ENCODE measurements at places on chromosomes 12 and 14.

DNA sequence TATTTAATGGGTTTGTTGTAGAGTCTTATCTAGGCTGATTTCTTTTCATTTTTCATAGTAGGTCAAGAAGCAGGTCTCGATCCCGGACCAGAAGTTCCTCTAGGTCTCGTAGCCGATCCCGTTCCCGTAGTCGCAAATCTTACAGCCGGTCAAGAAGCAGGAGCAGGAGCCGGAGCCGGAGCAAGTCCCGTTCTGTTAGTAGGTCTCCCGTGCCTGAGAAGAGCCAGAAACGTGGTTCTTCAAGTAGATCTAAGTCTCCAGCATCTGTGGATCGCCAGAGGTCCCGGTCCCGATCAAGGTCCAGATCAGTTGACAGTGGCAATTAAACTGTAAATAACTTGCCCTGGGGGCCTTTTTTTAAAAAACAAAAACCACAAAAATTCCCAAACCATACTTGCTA, 4.2 kb downstream of the SRSF5 start:
- DNase-seq = no peak

DNA sequence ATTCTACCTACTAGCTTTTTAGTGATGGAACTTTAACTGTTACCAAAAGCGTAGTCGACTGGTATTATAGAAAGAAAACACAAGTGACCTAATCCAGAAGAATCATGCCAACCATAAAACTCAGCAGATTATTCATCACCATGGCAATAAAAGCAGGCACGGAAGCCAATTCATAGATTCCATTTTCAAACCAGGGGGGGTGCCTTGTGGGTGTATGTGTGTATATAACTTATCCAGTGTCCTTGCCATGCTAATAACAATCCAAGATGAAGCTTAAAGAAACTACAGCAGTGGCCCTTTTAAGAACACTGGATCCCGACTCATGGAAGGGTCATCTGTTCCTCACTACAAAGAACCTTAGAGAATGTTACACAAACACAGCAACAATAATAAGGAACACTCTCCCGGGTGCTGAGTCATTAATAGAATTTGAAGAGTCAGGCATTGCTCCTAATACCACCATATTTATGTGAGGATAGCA, 61.0 kb downstream of the EPS8 start:
- DNase-seq = no peak

DNA sequence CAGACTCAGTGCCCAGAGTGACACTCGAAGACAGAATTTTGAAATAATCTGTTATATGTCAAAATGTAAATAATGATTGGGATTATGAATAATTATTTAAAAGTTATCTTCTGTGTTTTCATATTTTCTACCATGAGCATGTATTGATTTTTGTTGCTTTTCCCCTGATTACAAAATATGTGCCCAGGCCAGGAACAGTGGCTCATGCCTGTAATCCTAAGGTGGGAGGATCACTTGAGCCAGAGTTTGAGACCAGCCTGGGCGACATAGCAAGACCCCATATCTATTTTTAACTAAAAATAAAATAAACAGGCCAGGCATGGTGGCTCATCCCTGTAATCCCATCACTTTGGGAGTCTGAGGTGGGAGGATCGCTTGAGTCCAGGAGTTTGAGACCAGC, 13.5 kb downstream of the PSMA6 start:
- no peak for DNase-seq

- DNase-seq = no peak
Observed at GRCh38 chr14:100143934-100144333, 15.5 kb downstream of the DEGS2 start.

- DNase-seq = peak; percentile 85
Observed at GRCh38 chr12:98503342-98503591, 12.1 kb upstream of the TMPO start.

GRCh38 chr14:76133103-76133502, 18.6 kb upstream of the GPATCH2L start:
- DNase-seq = no peak

DNA sequence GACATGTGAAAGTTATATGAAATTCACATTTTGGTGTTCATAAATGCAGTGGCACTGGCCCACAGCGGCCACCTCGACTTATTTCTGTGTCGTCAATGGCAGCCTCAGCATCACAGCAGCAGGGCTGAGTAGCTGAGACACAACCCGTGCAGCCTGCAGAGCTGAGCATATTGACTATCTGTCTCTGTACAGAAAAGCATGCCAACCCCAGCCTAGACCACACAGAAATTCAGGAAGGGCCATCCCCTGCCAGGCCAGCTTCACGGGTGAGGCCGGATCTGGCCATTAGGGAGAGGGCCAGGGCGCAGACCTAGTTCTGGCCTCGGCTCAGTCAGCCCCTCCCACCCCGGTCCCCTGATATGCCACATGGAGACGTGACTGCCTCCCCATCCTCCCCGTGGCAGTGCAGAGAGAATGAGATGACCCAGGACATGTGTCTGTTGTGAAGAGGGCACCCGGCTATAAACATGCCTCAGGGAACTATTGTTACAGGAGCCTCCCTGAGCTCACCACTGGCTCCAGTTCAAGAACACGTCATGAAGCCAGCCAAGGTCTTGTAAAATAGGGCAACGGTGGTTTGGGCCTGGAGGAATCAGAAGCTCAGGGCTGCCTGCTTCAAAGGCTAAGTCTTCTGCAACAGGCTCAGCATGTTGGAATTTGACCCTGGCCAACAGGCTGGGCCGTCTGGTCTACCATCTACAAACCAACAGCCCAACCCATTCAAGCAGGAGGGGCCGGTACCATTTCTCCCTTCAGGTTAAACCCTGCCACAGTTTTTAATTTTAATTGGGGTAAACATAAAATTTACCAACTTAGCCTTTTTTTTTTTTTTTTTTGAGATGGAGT, 25.5 kb downstream of the SCARB1 start:
- no peak for DNase-seq

DNA sequence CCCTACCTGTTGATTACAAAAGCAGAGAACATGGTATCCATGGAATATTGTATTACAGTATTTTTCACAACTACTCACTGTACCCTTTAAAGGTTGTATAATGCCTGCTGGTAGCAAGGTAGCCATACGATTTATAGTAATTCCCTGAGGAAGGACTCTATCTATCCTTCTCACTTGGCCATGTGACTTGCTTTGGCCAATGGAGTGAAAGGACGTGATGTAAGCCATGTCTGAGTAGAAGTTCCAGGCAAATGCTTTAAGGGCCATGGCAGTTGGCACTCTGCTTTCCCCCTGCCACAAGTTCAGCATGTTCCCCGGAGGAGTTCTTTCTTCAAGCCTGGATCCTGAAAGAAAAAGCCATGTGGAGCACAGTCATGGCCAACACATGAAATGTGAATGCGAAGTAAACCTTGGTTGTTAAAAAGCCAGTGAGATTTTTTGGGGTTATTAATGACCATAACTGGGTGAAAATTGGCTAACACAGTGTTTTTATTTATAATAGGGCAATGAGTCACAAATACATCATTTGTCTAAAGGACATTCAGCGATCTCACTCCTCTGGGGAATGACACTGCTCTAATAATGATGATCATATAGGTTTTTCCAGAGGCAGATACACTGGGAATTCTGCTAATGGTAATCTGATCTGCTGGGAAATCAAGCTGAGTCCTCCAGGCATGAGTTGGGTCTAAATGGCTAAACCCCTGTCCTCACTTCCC, 67.4 kb upstream of the SLC38A2 start:
- DNase-seq = no peak

DNA sequence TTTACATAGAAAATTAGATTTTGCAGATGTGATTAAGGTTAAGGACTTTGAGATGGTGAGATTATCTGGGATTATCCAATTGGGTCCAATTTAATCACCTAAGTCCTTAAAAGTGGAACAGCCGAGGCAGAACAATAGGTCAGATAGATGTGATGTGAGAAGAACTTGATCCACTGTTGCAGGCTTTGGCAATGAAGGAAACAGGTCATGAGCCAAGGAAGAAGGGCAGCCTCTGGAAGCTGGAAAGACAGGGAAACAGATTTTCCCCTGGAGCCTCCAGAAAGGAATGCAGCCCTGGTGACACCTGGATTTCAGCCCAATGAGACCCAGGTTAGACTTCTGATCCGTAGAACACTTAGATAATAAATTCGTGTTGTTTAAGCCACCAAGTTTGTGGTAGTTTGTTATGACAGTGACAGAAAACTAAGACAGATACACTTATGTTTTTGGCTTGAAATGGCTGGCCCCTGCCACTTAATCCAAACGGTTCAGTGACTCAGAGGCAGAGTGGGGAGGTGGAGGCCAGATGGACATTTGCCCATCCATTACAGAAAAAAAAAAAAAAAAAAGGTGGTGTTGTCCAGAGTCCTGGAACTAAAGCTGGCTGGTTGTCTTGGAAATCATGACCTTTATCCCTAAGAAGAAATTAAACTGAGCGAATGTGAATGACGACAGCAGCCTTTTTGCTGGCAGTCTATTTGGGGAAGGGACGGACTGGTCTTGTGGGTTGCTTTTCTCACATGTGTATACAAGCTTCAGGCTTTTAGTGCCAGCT, 181.9 kb upstream of the NRXN3 start:
- DNase-seq = no peak

DNA sequence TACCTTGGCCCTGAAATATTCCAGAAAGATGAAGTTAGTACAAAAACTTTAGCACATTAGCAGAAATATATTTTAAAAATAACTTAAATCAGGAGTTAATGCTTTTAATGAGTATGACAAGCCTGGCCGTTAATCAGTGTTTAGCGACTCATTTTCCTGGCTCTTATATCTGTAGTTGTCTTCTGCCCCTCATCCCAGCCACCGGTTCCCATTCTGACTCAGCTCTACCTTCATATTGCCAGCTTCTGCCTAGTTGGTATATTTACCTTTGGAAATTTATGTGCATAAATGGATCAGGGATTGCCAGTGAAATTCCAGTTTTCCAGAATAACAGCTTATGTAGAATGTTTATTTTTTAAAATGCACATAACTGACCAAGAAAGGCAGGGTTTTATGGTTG, 79.9 kb downstream of the ERGIC2 start:
- DNase-seq = no peak

- DNase-seq = no peak
Observed at GRCh38 chr12:3510597-3510996, 19.6 kb downstream of the PRMT8 start.

DNA sequence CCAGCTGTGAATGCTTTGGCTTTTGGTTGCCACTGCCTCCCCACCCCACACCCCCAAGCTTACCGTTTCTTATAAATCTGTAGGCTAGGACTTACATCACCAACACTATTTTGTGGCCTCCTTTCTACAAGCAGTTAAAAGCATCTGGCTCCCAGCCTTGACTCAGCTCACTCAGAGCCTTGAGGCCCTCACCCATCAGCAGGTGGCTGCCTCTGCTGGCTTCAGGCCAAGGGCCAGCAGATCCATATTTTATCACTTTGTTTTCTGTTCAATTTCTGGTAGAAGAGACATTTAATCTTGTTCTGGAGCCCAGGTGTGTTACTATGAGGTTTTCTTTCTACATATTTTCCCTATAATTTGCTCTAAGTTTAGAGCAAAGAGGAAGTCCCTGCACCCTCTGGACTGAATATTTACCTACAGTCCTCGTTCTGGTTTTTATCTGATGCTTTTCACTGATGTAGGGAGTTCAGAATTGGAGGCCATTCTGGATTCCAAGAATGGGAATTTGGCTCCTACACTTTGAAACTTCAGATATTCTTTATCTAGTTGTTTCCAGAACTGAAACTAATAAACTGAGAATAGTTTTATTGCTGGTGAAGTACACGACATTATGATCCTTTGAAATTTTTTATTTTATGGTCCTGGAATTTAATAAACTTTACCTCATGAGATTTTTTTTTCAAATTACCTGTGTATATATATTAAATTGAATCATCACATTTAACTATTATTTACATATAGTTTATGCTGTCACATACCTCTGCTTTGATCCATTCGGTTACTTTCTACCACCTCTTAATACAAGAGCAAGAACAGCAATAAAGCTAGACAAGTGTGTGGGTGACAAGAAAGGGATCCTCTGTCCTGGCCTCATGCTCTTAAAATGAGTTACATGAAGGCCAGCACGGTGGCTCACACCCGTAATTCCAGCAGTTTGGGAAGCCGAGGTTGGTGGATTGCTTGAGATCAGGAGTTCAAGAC, 22.2 kb downstream of the PLBD1 start:
- no peak for DNase-seq

DNA sequence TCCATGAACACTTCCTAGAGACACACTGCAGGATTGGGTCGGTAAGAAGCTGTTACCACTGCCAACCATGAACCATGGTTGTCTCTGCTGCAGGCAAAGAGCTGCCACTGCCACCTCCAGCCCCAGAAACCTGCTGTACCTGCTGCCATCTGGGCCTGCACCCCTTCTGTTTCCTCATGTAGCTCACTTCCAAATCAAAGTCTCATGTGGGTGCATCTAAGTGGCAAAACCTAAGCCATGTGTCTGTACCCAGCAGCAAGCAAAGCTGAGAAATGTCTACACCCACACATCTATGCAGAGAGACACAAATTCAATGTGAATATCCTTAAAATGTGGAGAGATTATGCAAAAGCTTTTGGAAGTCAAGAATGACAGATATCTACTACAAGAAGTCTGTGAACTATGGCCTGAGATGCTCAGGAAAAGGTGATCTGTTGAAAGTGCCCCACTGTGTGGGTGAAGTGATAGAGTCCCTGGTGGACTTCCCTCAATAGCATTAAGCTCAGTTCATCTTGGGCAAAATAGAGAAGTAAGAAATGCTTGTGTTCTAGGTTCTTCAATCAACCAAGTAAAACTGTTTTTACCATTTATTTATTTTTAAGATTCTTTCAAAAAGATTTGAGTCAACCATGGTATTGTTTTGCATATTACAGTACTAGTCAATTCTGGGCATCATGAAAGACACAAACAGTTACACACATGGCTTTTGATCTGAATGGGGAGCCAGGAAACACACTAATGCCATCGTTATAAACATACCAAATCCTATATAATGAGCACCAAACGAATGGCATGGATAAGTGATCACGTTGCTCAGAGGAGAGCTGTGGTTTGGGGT, 64.4 kb downstream of the FOS start:
- DNase-seq = no peak

DNA sequence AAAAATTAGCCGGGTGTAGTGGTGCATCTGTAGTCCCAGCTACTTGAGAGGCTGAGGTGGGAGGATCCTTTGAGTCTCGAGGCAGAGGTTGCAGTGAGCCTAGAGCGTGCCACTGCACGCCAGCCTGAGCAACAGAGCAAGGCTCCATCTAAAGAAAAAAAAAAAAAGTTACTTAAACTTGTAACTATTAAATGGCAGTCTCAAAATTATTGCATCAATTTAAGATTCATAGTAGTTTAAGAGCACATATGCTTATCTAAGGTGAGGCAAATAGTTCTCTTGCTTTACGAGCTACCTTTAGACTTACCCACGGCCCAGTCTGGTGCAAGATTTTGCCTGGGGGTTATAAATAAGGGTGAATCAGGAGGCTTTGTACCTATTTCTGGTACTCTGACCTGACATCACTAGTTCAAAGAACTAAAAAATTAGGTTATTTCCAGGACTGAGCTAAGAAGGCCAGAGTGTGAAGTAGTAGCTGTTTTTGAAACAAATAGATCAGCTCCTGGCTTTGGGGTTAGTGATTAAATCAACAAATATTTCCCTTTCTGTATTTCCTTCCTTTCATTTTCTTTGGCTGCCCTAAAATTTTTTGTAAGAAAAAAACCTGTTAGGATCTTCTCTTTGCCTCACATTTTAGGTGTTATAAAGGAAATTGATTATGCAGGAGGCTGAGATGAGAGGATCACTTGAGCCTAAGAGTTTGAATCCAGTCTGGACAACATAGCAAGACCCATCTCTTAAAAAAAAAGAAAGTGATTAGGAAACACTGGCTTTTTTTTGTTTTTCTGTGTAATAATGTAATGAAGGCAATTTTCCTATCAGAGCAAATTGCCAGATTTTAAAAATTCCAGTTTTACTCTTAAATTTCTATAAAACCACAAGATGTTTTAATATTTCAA, 3.6 kb downstream of the MGAT2 start:
- DNase-seq = no peak

- DNase-seq = no peak
Observed at GRCh38 chr14:44962334-44963043, 499 bp downstream of the TOGARAM1 start.
